NCI-H2029 treated with DMSO at 0.1 percent for 48 hours (cell line): ENCODE measurements at places on chromosomes 4 and X.

DNA sequence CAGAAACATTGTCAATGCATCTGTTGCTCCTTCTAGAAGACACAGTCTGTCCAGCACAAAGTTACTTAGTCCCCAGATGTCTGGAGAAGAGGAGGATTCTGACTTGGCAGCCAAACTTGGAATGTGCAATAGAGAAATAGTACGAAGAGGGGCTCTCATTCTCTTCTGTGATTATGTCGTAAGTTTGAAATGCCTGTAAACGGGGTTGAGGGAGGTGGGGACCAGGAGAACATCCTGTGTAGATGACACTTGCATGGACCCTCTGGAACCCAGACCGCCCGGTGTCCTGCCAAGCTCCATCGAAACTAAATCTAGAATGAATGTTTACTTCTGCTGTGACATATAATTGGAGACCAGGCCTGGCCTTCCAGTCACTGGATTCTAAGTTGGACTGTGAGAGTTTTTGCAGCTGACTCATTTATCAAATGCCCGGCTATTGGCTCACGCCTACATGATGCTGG, 45.0 kb upstream of the MSANTD1 start:
- DNase-seq = no peak

- no peak for DNase-seq
Observed at GRCh38 chrX:830532-830931, 199.9 kb downstream of the SHOX start.

GRCh38 chr4:24001486-24002329, 111.9 kb upstream of the PPARGC1A start:
- no peak for DNase-seq

GRCh38 chr4:105014635-105015034, 132.0 kb upstream of the TET2 start:
- no peak for DNase-seq

DNA sequence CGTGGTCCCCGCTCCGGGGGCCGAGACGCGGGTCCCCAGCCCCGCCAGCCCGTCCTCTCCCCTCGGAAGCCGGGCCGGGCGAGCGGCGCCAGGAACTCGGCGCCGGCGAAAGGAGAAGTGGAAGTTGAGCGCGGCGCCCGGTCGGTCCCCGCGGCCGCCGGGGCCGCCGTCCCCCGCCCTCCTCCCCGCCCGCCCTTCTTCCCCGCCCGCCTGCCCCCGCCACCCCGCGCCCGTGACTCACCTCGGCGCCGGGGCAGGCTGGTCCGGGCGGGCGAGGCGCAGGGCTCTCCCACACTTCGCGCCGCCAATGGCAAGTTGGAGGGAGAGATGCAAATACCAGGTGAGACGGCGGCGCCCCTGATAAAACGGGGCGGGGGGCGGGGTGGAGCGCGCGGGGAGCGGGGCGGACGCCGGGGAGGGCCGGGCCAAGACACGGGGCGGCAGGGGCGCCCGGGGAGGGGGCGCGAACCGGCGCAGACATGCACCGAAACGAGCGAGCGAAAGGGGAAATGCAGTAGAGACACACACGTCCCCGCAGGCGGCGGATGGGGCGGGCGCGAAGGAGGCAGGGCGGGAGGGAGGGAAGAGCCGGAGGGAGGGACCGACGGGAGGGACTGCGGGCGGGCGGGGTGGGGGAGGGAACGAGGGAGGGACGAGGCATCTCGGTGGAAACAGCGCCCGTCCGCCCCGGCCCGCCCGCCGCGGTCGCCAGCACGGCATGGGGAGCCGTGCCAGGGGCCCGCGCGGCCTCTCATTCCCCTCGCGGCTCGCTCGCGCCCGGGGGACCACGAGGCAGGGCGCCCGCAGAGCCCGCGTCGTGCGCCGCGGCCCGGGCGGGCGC, at the start of gene ELF4:
Gene ELF4 (minus strand): TSS at position 119 of the 841 bp plus-strand sequence. CDS start 29,167 bp downstream, outside the sequence.
- no peak for DNase-seq

- DNase-seq = no peak
Observed at GRCh38 chr4:56183344-56183959, 203.8 kb downstream of the AASDH start.

DNA sequence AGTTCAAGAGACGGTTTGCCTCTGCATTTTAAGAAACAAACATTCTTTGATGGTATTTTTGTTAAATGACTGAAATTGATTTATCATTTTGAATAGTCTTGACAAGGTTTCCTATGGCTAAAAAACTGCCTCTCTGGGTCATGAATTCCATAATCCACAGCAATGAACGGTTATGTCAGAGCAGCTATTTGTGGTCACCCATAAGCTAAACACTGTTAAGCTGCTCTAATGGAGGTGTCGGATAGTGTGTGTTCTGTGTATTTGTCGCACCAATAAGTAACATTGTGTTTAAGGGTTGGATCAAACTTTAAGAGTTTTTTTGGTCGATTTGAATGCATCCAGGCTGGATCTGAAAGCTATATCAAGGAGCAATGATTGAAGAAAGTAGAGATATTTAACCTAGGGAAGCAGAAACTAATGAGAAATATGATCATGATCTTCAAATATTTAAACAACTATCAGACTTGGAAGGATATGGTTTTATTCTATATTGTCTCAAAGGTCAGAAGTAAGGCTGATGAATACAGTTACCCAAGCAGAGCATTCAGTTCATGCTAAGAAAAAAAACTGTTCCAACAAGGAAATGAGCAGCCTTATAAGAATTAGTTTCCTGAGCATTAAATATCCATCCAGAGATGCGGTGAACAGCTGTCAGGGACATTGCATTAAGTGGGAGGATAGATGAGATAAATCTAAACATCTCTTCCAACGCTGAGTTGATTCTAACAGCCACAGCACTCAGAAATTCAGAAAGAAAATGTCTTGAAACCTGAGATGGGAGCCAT, 232.3 kb upstream of the RPS6KA3 start:
- DNase-seq = no peak

DNA sequence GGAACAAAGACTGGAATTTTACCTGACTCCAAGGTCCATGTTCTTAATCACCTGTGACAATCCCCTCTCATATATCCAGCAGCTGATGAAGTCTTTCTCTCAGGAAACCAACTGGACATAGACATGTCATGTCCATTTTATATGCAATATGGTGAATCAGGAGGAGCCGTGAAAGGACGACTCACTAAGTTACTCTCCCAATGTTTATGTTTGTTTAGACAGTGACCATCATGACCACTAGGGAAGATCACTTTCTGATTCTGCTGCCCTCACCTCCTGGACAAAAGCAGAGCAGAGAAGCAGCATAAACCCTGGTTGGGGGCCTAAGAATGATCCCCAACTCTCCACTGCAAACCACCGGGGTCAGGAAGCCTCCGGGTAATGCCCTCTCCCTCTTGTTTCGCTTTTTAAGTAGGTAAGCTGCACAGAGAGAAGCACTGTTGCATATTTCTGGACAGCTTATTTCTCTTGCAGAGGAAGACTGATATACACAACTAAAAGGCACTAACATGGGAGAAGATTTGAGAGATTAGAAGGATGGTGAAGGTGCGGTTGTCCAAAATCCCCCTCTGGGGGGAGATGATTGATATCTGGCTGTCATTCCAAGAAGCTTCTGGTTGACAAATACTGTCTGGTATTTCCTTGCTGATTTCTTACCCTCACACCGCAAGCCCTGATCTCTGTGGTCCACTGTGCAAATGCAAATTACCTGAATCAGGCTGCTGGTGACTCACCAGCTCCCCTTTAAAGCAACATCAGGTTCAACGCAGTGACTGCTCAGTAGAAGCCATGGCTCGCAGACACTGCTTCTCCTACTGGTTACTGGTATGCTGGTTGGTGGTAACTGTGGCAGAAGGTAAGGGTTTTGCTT, at the start of gene ODAPH:
Gene ODAPH (plus strand): TSS at position 773 of the 871 bp plus-strand sequence. CDS start 17 bp downstream, at position 790.
- no peak for DNase-seq

GRCh38 chr4:107834241-107834794, 9.6 kb downstream of the SGMS2 start:
- no peak for DNase-seq

DNA sequence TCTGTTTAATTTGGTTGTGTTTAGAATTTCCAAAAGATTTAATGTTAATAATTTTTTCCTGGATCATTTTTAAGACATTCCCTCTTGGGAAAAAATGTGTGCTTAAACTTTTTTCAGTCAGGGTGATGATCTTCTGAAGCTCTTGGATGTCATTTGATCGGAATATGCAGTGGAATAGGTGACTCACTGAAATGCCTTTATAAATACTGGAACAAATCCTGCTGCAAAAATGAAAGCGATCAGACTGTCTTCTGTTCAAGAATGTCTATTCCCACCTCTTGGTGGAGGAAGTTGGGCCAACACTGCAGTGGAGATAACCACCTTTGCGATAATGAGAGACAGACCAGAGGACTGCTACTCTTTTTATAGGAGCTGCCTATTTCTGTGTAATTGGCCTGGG, 46.7 kb downstream of the LARP1B start:
- no peak for DNase-seq

GRCh38 chr4:147789596-147789995, 57.7 kb downstream of the ARHGAP10 start:
- no peak for DNase-seq

DNA sequence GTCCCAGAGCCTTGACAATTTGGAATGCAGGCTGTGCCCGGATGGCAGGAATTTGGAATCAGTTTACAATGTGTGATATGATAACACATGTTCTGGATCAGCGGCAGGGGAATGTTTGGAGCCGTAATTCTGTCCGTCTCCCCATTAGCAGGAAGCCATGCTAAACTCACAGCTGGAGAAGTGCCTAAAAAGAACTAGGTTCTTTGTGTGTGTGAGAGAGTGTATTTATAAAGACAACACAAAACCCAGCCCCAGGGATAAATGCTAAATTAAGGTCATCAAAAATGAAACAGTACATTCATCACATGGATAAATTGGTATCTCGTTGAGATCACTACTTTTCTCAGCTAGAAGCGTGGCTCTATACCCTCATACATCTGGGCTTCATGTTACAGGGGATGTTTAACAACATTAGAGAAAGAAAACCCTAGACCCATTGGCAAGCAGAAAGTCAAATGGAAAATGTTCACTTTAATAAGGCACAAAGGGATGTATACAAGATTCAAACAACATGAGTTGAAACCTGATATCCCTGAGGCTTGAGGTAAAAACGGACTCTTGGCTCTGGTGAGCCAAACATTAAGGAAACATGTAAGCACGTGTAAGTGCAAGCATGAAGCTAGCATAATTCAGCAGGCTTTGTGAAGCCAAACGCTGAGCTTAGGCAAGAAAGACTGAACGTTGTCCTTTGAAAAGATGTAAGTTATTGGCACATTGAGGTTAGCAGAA, 18.0 kb upstream of the TMEM131L start:
- no peak for DNase-seq

DNA sequence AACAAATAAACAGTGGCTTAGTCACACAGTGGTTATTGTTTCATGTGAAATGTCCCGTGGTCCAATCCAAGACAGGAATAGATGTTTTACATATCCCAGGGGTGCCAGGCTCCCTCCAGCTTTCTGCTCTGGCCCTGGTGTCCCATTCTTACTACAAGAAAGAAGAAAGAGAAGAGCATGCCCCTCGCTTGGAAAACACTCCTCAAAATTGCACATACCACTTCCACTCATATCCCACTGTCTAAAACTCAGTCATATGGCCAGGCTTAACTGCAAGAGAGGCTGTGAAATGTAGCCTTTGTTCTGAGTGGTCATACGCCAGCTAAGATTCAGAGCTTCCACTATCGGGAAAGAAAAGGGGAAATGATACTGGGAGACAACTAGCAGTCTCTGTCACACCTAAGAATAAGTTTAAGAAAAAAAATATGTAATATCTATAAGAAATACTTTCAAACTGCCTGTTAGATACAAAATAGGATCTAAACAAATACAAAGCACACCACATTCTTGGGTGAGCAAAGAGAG, 306.8 kb upstream of the FAM241A start:
- DNase-seq = no peak

DNA sequence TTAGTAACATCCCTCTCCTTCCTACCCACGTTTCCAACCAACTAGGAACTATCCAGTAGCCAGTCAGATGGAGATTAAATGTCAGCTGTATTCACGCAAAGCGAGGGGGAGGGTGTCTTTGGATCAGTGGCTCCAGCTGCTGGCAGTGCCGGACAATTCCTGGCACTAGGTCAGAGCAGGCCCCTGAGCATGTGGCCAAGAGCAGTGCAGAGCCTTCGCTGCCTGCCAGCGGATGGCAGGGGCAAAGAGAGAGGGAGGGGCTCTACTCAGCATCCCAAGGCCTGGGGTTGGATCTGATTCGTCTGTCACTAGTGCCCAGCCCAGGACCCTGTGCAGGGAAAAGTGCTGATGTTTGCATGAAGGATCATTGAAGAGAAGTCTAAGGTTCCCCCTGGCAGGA, 28.7 kb upstream of the JAKMIP1 start:
- peak; percentile 44 for DNase-seq

DNA sequence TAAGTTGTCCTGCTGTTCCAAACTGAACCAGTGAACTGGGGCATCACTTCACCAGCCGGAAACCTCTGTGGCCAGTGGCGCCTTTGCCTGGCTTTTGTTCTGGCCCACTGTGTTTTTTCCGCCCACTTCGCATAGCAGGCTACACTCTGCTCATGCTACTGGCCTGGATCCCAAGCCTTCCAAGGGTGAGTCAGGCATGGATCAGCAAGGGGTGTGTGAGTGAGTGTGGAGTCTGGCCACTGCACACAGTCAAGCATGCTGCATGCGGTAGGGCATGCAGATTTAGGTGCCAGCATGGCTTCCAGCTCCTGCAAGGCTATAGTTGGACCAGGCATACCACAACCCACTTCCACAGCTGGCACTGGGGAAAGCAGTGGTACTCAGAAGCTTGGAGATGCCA, 1967.9 kb downstream of the C4orf33 start:
- DNase-seq = no peak

- DNase-seq = no peak
Observed at GRCh38 chrX:66022632-66023384, 17.1 kb downstream of the VSIG4 start.

- DNase-seq = no peak
Observed at GRCh38 chr4:70269674-70270073, 27.3 kb downstream of the CSN3 start.

DNA sequence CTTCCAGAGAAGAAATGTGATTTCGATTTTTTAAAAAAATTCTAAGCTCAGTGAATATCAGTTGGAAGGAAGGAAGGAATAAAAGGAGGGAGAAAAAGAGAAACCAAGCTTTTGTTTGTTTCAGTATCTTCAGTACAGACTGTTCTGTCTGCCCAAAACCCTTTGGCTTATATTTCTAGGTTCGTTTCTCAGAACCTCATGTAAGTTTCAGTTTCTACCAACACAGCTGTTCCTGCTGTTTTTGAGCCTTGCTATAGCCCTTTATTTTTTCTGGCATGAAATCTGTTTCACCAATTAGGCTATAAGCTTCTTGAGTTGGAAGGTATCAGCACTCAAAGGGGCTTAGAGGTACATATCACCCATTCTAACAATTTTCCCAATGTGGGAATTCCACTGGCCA, 157.9 kb downstream of the GBA3 start:
- no peak for DNase-seq

- DNase-seq = no peak
Observed at GRCh38 chr4:82799006-82799881, 648 bp upstream of the SCD5 start.

DNA sequence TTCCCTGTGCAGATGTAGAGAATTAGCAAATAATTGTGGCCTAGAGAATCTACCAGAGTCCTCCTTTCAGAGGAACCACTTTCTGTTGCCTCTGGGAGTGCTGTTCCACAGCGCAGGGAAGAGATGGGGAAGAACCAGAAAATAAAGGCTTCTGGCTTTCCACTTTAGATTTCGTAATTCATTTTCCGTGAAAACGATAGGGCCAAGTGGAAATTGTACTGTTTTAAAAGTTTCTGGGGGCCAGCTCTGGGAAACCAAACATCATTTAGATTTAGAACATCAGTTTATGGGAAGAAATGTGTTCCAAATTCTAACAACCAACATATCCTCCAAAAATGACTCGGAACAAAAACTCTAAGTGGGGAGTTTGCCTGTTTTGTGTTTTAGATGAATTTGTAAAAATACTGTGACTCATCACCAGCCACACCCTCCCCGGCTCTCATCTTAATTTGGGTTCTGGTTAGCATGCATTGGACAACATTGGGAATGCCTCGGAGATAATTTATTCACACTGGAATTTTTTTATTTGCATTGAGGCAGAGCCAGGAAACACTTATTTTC, 65.2 kb upstream of the LNX1 start:
- DNase-seq = no peak
